ENCODE measurements at places on chromosomes 12 and 14. TPM values are rescaled to one million over a fixed set of nuclear protein-coding genes. Genes with fewer than 3 reads are reported as not detected.

DNA sequence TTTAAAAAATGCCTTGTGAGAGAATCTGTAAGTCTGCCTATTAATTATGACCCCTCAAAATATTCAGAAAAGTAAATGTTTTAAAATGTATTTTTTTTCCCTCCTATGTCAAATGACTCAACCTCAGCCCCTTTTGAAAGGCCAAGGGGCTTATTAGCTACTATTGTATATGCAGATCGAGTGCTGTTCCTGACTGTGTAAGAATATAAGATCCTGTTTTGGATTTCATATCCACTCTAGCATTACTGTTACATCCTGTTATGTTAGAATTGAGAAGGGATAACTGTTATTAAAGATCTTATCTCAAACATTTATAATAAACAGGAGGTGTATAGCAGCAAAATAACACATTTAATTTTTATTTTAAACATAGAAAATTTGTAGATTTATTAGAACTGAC, 46.6 kb upstream of the TPH2 start:
- no peaks in the 10 kb centered on the region for H3K27me3 ChIP-seq
- no peak overlapping the region for H3K27ac ChIP-seq
- H3K4me1 ChIP-seq = no peaks in the 10 kb centered on the region

SPSB2 gene
- 27.1 TPM for total RNA-seq

NOS1 gene
- total RNA-seq = 1.8 TPM

PRPF39 gene
- 18.5 TPM for total RNA-seq

RERG gene
- 12.4 TPM for total RNA-seq
